Occipital lobe (tissue), 3 donors: ENCODE measurements at places on chromosomes 2 and 18. TPM values are rescaled to one million over a fixed set of nuclear protein-coding genes. Genes with fewer than 3 reads are reported as not detected.
A peak's percentile ranks its signal among the peaks of the same experiment; 100 is the strongest.

The SERPINB11 gene
- total RNA-seq, result not detected

The RGPD6 gene
- 115 TPM for total RNA-seq

The MC4R gene
- 1.4 TPM for total RNA-seq

The LOXL3 gene
- total RNA-seq, result 16.1 TPM

The BOLL gene
- not detected for total RNA-seq

The EMILIN1 gene
- total RNA-seq, result 4.5 TPM

The UGT1A3 gene
- total RNA-seq, result not detected

DNA sequence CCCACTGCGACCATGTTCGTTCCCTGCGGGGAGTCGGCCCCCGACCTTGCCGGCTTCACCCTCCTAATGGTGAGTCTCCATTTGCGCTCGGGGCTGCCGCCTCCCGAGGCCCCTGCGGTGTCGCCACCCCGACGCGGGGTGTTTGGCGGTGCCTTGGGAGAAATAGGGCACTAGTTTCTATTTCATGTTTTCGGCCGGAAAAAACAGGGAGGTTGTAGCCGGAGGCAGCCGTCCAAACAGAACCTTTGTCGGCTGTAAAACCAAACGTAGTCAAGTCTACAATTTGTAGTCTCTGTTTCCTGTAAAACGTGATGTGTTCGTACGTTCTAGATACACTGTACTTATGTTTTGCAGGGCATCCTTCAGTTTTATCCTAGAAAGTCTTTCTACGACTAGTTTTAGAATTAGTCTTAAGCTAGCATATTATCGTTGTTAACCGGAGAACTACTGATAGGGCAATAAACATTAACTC, 290 bp downstream of the PSMG2 start:
- no peak for DNase-seq

DNA sequence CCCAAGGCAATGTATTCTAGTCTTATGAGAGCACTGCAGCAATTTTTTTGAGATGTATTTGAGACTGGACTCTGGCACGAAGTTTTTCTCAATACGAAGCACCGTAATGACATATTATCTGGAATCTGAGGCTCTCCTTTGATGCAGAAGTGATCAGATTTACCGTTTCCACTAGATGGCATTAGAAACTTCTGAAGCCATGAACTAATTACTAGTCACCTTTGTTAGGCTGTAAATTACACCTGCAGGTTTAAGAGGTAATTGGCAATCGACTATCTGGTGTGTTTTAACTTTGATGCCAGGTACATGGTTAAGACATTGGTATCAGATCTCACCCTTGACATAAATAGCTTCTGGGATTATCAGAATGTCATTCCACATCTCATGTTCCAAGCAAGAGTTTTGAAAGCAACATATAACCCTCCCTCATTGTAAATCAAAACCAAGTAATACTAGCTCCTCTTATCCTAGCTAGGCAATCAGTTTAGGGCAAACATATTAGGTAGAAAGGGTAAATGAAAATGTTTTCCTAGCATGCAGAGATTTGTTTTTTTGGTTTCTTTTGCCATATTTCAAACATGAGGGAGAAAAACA, 254.6 kb upstream of the SPRED2 start:
- no peak for DNase-seq

DNA sequence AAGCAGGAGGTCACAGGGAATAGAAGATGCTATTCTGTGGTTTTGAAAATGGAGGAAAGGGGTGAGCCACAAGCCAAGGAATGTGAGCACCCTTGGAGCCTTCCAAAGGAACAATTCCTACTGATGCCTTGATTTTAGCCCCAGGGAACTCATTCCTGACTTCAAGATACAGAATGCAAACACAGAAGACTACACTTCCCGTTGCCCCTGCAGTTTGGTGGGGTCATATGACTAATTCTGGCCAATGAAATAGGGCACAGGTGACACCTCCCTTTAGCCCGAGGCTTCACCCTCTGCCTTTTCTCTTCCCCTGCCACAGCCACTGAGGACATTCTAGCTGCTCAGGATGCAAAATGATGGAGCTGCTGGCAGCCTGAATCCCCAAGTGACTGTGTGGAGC, 126.1 kb downstream of the INHBB start:
- no peak for DNase-seq

- DNase-seq, result peak; percentile 60
Observed at GRCh38 chr18:75208155-75208835, 644 bp downstream of the PTGR3 start.

- no peak for DNase-seq
Observed at GRCh38 chr2:178450524-178450773, 526 bp downstream of the PRKRA start.

DNA sequence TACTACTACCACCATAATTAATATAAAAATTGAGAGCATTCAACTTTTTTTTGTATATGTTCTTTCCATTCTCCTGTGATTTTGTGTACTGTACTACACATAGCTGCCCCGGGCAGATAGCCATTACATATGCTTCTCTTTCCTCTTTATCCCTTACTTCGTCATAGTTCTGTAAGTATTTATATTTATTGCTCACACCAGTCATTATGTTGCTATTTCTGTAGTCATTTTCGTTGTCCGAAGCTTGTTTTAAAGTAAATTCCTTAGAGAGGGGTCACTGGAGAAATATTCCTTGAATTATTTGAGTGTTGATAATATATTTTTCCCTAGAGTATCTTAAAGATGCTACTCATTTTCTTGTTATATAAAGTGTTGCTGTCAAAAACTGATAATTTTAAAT, 144.0 kb downstream of the CLIP4 start:
- DNase-seq, result no peak

- no peak for DNase-seq
Observed at GRCh38 chr2:218244665-218245064, 16.1 kb upstream of the GPBAR1 start.

DNA sequence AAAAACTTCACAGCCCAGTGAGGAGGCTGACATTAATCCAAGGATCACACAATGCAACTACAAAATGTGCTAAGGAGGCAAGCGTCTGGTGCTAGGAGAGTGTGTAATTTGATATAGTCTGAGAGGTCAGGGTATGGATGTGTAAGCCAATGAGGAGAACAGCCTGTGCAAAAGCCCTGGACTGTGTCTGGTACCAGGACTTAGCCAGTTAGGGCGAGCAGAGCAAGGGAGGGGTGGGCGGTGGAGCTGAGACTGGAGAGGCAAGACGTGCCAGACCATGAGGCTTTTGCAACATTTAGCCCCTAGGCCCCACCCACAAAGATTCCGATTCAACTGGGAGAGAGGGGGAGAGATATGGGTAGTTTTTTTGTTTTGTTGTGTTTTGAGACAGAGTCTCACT, 33.5 kb upstream of the SPRED2 start:
- no peak for DNase-seq

- no peak for DNase-seq
Observed at GRCh38 chr2:126942427-126943203, 43.9 kb downstream of the TEX51 start.
